ENCODE measurements at places on chromosomes 7 and 10.

DNA sequence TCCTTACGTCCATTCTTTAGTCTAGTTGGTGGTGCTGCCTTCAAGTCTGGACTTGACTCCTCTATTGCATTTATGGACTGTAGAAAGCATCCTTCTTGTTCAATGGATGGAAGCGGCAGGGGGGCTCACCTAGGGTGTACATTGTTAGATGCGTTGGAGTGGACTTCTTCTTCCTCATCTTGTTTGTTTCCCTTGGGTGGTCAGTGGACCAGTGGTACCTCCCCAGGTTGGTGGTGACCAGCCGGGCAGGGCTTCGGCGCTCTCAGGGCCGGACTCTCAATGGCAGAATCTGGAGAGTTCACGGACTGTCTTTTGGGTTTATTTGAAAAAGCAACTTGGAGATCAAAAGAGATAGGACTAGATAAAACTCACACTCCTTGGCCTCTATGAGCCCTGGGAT is 6.2 kb upstream of the BTBD16 start:
- no peak for DNase-seq

GRCh38 chr10:108112218-108112617 is 947.7 kb upstream of the SORCS1 start:
- DNase-seq = no peak

DNA sequence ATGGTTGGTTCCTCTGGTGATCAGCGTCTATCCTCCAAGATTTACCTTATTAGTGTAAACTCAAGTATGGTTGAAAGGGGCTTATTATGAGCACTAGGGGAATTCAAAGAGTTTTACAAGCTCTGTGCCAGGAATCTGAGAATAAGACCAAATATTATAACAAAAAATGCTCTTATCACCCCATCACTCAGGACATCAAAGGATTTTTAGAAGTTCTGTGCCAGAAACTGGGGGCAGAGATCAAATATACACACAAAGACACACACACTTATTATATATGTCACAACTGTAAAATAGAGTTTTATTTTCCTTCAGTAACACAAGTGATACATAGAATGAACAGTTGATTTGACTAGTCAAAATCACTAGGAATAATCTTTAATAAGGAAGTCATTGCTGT is 89.3 kb downstream of the MLLT10 start:
- no peak for DNase-seq

GRCh38 chr10:86179153-86179524 is 187.5 kb downstream of the GRID1 start:
- DNase-seq = no peak

- DNase-seq = no peak
These were observed 50.2 kb upstream of the GNA12 start for GRCh38 chr7:2894118-2894940.

- no peak for DNase-seq
These were observed 90.5 kb downstream of the CDC14C start for GRCh38 chr7:49014870-49015269.

- no peak for DNase-seq
These were observed 1256.8 kb upstream of the SORCS1 start for GRCh38 chr10:108421266-108421665.

- DNase-seq = no peak
These were observed 82.4 kb downstream of the HIF1AN start for GRCh38 chr10:100618091-100618615.

- DNase-seq = no peak
These were observed 374.3 kb downstream of the RPS24 start for GRCh38 chr10:78407966-78408365.

GRCh38 chr7:103418241-103418640 is 27.8 kb downstream of the SLC26A5 start:
- DNase-seq = no peak

DNA sequence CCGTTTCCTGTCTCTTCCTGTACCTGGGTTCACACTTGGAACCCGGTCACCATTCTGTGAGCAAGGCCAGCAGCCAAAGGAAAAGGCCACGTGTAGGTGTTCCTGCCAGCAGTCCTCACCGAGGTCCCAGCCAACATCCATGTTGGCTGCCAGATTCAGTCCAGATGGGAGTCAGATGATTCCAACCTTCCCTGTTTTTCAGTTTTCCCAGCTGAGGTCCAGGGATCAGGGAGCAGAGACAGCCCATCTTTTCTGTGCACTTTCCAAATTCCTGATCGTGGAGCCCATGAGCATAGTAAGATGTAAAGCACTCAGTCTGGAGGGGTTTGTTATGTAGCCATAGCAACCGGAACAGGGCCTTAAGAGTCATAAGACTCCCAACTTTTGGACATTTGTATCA is 3.9 kb upstream of the PVRIG start:
- DNase-seq = no peak

DNA sequence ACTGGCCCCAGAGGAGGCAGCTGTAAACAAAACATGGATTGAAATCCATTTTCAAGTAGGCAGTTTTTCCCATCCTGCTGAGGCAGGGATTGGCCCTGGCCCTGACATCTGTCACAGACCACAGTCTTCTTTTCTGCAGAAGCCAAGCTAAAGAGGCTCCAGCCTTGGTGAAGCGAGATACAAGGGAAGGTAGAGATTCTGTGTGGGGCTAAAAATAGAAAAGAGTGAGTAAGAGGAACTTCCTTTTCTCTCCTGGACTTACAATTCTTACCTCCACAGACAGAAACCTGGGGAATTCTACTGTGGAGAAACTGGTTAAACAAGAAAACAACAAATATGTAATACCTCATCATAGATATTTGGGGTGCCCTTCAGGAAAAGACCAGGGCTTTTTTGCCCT is 624.8 kb upstream of the FZD8 start:
- no peak for DNase-seq

- no peak for DNase-seq
These were observed 112.7 kb downstream of the SNX10 start for GRCh38 chr7:26404189-26404996.

GRCh38 chr10:101550965-101551364 is 37.1 kb downstream of the POLL start:
- no peak for DNase-seq

All from large intestine (tissue), 12 donors.